ENCODE measurements at places on chromosomes 3 and 15.

- DNase-seq = no peak
Measured at GRCh38 chr3:46356276-46356675, 2.4 kb downstream of the CCR2 start.

- DNase-seq = no peak
Measured at GRCh38 chr3:164897342-164897741, 181.0 kb downstream of the SI start.

GRCh38 chr3:66504850-66505641 lies 4.2 kb upstream of the LRIG1 start:
- DNase-seq = no peak

- DNase-seq = no peak
Measured at GRCh38 chr3:155494332-155494731, 200.8 kb upstream of the STRIT1 start.

DNA sequence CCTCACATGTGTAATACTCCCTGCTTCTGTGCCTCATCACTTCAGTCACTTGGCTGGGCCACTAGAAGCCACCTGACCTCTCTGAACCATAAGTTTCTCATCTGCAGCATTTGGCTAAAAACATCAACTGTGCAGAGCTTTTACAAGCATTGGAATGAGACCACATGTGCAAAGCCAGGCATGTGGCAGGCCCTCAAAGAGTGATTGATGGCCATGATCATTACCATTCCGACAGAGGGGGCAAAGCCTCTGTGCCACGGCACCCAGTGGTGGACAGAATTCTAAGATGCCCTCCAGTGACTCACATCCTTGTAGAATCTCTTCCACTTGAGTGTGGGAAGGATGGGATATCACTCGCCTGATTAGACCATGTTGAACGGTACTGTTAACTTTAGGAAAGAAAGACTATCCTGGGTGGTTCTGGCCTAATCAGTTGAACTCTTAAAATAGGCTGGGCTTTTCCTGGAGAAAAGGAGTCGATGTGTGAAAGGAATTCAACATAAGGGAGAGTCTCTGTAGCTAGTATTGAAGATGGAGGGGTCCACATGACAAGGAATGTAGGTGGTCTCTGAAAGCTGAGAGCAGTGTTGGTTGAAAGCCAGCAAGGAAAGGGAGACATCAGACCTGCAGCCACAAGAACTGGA lies 13.5 kb downstream of the CDCP1 start:
- DNase-seq = no peak

DNA sequence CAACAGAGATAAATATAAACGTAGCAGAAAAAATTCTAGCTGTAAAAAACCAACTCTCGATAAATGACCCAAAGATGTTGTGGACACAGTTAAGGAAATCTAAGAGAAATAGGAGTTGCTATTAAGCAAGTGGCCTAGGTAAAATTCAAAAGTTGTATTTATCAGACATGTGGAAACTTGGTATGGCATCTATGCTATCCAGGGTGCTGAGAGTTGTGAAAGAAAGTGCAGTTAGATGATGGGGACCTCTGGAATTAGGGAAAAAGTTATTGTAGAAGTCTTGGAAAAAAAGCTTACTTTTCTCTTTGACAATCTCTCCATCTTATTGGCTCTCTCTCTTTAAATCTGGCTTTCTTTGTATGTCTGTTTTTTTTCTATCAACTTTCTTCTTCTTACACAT lies 1090.9 kb downstream of the TBL1XR1 start:
- DNase-seq = no peak

- no peak for DNase-seq
Measured at GRCh38 chr3:143875546-143875945, 27.3 kb upstream of the SLC9A9 start.
